Activated T-cell treated with anti-CD3 and anti-CD28 coated beads for 1 hour (primary cell): ENCODE measurements at places on chromosomes 4 and X.

- DNase-seq = no peak
Measured at GRCh38 chr4:114093221-114093715, 113.8 kb upstream of the ARSJ start.

GRCh38 chrX:134745636-134746409, 87.6 kb upstream of the PLAC1 start:
- DNase-seq = no peak

GRCh38 chr4:98293104-98293887, 32.1 kb downstream of the RAP1GDS1 start:
- DNase-seq = no peak

DNA sequence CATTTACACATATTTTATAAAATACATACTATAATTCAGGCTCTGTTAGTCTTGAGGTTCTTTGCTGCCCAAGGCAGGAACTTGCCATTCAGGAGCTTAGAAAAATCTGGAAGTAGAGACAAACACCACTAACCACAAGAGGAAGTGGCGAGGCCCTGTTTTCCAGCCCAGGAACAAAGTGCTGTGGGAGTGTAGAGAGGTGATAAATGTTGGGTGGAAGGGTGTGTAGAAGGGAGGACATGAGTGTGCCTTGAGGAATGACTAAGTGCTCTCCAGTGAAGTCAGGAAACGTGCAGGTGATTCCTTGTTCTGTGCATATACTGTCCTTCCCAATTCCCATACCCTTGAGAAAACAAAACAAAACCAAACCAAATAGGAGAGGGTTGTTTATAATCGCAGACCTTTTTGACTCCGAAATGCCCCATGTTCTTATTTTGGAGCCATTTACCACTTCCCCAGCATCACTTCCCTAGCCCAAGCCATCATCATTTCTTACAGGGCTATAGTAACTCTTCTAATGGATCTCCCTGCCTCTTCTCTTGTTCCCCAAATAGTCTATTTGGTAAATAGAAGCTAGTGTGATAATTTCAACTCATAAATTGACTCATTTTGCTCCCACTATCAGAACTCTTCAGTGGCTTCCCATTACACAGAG, 83.2 kb downstream of the GPAT3 start:
- no peak for DNase-seq

DNA sequence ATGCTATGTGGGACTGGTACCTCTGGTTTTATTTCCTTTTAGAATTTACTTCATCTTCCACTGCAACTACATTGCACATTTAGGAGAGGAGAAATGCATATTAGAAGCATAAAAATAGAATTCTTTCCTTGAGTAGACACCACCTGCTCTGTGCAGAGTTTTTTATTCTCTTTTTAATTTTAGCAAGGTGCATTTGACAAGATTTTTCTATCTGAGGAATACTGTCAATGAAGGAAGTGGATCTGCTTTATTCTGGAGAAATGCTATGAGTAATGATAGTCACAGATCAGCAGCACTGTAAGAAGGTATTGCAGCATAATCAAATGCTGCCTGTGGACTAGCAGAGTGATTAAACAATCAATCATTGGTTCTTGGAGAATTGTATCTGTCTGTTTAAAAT, 1038.3 kb downstream of the RAPGEF2 start:
- no peak for DNase-seq

- DNase-seq = no peak
Measured at GRCh38 chr4:173777421-173777820, 247.4 kb upstream of the HAND2 start.

DNA sequence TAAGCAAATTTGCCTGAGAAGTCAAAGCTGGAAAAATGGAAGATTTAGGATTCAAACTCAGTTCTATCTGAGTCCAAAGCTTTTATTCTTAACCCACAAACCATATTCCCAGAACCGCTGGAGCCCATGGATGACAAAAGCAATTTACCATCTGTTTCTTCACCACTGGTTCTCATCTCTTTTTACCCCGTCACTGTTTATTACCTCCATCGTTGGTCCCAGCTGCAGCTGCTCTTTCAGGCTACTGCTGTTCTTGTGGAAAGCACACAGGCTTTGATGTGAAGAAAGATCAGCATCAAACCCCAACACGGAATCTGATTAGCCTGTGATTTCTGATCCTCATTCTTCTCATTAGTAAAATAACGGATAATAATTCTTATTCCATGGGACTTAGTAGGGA, 9.5 kb downstream of the FBXO8 start:
- DNase-seq = no peak

DNA sequence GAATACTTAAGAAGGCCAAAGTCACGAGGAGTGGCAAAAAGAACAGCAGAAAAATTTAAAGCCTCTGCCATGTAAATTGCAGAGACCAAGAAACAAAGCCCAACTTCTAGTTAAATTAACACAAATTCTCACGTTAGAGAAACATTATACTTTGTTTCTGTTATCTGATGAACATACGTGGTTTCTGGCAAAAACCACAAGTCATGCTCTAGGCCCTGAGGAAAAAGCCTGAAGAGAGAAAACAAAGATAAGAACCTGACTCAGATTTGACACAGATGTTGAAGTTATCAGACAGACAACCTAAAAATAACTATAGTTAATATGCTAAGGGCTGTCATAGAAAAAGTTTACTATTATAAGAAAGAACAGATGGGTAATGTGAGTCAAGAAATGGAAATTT, 149.1 kb upstream of the PCDH10 start:
- DNase-seq = no peak

- no peak for DNase-seq
Measured at GRCh38 chr4:89296399-89296798, 11.2 kb downstream of the GPRIN3 start.
